Heart right ventricle (tissue), 16 donors: ENCODE measurements at places on chromosomes 3 and 15.
A peak's percentile ranks its signal among the peaks of the same experiment; 100 is the strongest.

DNA sequence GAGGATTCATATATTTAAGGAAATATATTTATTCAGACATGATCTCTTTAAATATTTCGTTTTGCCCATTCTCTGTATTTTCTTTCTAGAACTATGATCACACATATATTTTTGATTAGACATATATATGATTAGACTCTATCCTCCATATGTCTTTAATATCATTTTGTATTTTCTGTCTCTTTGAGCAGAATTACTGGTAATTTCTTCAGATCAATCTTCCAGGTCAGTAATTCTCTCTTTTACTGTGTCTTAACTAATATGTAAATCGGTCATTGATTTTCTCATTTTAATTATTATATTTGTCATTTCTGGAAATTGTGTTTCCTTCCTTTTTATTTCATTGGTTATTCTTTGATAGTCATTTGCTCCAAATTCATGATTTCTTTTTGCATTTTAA, 586.2 kb downstream of the NR2F2 start:
- DNase-seq: no peak

GRCh38 chr3:27613846-27614500, 108.2 kb downstream of the EOMES start:
- DNase-seq: no peak

DNA sequence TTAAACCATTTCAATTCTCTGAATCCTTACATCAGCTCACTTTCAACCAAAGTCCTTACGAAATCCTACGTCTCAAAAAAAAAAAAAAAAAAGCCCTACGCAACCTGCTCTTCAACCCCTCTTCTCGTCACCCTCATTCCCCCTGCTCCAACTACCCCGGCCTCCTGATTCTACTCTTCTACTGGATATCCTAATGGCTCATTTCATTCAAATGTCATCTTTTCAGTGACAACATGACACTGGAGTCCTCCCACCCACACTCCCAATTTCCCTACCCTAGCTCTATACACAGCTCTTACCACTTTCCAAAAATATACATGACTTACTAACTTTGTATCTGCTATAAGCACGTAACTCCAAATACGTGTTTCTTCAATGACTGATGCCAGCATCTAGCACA, 11.5 kb downstream of the UBP1 start:
- DNase-seq: no peak

DNA sequence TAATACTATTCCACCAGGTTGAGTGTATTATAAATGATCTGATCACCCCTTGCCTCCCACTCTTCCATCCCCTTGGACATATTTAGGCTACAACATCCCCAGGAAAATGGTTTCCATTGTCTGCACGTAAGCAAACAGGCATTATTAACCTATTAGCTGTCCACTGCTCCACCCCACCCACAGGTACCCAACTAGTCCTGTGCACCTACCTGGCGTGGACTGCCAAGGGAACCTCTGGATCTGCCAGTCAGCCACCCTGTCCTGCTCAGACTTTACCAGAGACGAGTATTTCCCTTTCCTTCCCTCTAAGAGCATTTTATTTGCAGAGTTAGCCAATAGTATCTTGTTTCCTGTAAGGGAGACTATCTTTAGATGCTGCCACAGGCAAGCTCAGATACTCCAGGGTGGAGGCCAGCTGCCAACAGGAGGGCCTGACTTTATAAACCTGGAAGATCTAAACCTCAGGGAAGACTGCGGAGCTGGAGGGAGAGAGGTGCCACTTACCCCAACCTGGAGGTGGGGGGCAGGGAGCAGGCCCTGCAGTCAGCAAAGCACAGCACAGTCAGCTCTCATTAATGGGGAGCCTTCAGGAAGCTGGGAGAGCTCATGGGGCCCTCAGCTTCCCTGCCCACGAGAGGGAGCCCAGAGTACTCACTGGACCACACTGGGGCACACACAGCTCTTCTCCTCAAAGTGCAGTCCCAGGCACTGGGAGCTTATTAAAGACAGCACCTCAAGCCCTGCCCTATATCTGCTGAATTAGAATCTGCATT, at the start of gene CX3CR1:
Gene CX3CR1 (minus strand): TSS at position 292 of the 773 bp plus-strand sequence. CDS start 13,527 bp downstream, outside the sequence.
- DNase-seq: no peak

GRCh38 chr15:95804484-95804883, 526.0 kb upstream of the NR2F2 start:
- no peak for DNase-seq

GRCh38 chr3:47890828-47891612, 88.1 kb downstream of the DHX30 start:
- DNase-seq: no peak

DNA sequence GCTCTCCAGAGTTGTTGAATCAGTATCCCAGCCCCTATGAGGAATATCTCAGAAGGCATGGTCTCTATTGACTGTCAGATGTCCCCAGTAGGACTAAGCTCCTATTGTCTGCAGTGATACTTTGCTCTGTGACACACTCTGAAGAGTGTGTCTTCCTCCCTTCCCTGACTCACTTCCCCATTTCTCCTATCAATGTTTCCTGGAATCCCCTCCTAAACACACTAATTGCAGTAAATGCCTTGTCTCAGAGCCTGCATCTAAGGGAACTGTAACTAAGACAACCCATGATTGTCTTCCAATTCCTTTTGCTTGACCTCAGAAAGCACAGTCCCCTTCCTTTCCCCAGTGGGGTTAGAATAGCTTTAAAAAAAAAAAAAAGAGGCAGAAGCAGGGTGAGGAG, 397.3 kb upstream of the PROK2 start:
- DNase-seq: no peak

- peak; percentile 66 for DNase-seq
Measured at GRCh38 chr3:138833899-138834595, 681 bp downstream of the PIK3CB start.

GRCh38 chr15:53193149-53193548, 403.0 kb upstream of the ONECUT1 start:
- DNase-seq: no peak

DNA sequence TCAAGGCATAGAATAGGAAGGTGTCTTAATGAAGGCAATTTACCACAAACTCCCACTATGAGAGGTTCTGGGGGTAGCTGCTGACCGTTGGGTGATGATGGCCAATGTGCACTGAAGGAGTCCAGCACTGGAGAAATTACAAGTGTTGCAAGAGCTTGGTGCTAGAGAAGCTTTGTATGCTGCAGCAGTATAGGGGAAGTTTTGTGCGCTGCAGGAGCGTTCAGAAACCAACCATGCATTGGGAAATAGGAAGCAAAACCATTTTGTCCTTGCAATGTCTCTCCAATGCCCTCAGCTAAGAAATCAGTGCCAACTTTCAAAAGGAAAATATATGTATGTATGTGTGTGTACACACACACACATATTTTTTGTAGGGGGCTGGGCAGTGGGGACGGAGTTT, 441.6 kb upstream of the NAALADL2 start:
- no peak for DNase-seq

GRCh38 chr15:53974813-53975212, 3.4 kb upstream of the UNC13C start:
- no peak for DNase-seq

- no peak for DNase-seq
Measured at GRCh38 chr15:60626051-60626450, 147.1 kb upstream of the ICE2 start.

GRCh38 chr3:11482021-11482420, 161.7 kb downstream of the VGLL4 start:
- peak; percentile 78 for DNase-seq

DNA sequence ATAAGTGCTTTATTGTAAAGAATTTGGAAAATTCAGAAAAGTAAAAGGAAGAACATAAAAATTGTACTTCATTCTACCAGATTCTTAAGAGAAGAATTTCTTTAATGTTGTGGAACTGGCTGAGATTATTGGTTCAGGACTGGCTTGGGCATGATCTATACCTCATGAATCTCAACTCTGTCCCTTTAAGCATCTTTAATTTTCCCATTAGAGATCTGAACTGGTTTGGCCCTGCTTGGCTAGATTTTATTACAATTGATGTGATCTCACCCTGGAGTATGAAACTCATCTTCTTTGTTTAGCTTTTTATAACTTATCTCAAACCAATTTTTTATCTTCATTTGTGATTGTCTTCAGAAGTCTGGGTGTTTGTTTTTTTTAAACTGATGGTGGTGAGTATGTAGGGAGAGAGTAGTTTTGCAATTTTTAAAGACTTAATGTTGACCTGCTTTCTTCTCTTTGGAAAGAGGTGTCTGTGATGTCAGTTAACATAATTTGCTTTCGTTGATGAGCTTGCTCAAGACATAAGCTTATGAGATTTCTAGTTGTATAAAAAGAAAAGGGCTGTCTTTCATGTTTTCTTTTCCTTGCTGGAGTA, 61.9 kb downstream of the ZNF609 start:
- no peak for DNase-seq

GRCh38 chr3:73950865-73951558, 326.3 kb upstream of the PDZRN3 start:
- no peak for DNase-seq

- DNase-seq: no peak
Measured at GRCh38 chr3:72004749-72005292, 219.9 kb upstream of the PROK2 start.

DNA sequence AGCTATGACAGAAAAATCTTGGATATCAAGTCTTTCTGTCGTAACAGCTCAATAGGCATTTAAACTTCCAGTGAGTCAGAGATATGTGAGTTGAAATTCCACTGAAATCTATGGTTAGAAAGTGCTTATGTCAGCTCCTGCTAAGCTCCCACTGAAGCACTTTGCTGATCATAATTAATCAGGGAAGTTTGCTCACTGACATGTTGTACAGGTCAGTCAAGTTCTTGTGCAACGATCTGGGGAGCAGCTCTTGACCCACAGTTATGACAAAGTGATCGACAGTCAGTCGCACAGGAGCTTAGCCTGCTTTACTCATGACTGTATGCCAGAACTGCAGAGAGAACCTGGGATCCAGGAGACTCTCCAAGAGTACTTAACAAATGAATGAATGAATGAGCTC, 453.5 kb downstream of the SOX2 start:
- no peak for DNase-seq

- DNase-seq: peak; percentile 28
Measured at GRCh38 chr15:92683511-92683834, 27.9 kb upstream of the FAM174B start.
